NCI-H69 (cell line): ENCODE measurements at places on chromosomes 7 and 10.

- no peak for DNase-seq
These were observed 114.6 kb downstream of the LRMDA start for GRCh38 chr10:75546004-75546403.

GRCh38 chr10:118692872-118693271, 61.9 kb downstream of the CACUL1 start:
- peak; percentile 17 for DNase-seq

DNA sequence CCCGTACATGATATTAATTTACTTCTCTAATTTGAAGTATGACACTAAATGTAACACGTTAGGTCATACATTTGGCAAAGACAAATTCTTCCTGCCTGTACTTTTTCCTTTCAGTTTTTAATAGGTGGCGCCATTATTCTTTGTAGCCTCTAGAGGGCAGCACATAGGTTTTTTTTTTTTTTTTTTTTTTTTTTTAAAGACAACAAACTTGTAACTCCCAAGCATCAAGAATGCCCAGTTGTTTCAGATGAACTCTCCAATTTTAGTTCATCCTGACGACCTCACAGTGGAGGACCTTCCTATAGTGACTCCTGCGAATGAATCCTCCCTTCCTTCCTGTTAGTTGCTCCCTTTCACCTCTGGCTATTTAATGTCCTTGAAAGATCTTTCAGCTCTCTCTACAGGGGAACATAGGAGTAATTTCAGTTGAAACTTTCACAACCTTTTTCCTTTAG, 139.3 kb upstream of the HDAC9 start:
- peak; percentile 68 for DNase-seq

DNA sequence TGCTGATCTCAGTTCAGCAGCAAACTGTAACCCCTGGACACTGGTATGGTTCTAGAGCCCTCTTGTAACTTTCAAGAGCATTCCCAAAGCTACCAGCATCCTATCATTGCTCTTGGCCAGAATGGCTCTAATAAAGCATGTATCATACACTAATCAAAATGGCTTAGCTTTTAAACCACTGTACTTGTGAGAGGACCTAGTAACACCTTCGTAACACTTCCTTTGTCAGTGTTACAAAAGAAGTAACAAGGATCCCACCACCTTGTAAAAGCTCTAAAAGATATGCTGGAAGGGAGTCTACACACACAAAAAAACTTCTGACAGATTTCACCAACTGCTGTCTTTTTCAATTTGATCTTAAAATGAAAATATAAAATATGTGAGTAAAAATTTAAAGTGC, 144.7 kb downstream of the ALOX5 start:
- DNase-seq, result no peak

DNA sequence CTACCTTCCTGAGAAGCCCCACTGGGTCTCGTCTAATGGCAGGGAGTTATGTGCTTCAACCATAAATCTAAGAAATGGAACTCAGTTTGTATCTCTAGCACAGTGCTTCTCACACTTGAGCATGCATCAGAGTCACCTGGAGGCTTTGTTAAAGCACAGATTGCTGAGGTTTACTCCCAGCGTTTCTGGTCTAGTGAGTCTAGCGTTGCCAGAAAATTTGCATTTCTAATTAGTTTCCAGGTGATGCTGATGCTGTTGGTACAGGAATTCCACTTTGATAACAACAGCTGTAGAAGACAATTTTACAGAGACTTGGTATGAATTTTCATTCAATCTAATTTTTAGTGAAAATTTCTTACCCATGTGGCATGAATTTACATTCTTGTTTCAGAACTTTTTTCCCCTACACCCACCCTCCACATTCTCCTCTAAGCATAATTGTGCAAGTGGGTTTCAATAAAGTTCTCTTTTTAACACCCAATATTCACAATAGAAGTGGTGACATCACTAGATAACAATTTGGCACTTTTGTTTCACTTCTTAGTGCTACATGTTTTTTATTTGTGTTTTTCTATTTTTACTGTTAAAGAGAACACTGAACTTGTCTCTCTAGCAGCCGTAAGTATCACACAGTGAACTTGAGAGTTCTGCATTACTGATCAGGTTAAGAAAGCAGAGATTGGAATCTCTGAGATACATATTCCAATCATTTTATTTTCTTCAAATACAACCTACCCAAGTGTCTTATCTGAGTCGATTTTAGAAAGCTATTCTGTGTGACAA, 48.4 kb upstream of the BET1 start:
- peak; percentile 71 for DNase-seq

GRCh38 chr10:132684164-132684891, 101.6 kb downstream of the NKX6-2 start:
- DNase-seq, result no peak

GRCh38 chr10:82402906-82403401, 528.0 kb downstream of the NRG3 start:
- no peak for DNase-seq

- no peak for DNase-seq
These were observed 175.8 kb upstream of the AGK start for GRCh38 chr7:141375442-141375841.

GRCh38 chr7:26624839-26625238, 239.6 kb downstream of the SKAP2 start:
- DNase-seq, result no peak

DNA sequence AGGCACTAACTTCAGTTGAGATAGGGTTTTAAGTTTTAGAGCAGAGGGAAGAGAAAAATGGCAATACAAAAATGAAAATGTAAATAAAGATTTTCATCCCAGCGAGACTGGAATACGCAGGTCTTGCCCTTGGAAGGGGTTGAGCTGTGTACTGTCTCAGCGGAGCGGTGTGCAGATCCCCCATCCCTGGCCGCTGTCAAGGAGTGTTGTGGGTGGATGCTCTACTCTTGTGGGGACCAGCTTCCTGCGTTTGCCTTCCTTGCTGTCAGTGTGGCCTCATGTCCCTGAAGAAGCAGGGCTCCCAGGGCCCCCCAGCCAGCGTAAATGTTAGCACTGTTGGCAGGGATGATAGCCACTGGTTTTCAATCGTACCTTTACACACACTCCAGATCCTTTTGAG, 249.7 kb upstream of the PITRM1 start:
- no peak for DNase-seq

DNA sequence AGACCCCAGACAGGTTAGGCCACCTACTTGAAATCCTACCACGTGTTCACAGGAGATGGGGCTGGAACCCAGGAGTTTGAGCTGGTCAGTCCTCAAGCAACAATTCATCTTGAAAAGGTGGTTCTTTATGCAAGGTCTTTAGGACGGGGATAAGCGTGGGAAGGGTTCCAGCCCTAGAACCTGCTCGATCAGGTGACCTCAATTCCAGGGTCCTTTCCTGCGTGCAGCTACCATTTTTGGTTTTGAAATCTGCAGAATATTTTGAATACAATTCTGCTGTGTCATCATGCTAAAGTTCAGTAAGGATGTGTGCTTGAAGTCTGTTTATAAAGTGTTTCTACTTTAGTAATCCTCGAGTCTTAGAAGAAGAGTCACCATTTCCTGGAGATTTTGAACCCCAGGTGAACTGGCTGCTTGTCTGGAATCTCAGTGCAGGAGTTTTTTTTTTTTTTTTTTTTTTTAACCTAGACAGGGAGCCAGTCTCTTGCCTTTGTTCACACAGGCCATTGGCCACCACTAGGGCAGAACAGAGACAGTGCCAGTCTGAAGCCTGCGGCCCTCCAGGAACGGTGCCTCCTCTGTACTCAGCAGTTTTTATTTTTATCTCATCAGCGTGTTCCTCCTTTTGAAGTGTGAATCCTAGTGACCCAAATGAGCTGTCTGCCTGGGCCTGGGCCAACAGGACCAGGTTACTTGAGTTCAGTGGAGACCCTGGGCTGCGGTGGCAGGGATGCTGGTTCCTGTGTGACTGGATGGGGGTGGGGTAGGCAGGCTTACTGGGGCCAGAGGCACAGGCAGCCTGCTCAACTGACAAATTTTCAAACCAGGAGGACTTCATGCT, 54.6 kb downstream of the EEPD1 start:
- DNase-seq, result no peak

DNA sequence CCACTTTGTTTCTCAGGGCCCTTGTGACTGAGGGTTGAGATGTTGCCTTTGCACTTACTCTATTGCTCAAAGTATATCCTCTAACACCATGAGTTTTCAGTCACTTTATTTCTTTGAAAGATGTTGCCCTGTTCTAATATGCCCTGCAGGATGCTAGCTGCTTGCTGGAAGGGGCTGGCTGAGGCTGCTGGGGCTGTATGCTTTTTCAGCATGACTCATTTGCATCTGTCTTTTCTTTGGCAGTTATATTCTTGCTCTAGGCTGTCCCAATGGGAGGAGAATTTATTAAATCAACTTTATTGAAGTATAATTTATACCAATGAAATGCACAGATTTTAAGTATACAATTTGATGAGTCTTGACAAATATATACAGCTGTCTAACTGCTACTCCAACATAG, 157.7 kb downstream of the PLPP4 start:
- DNase-seq, result no peak
